Right atrium auricular region (tissue), 2 donors: ENCODE measurements at places on chromosomes 12 and 14. TPM values are rescaled to one million over a fixed set of nuclear protein-coding genes. Genes with fewer than 3 reads are reported as not detected.

KLRD1 gene
- 0.94 TPM for total RNA-seq

BATF gene
- total RNA-seq: 1.4 TPM

ACSM4 gene
- total RNA-seq: not detected

LRRK2 gene
- total RNA-seq: 8.6 TPM

NXPH4 gene
- total RNA-seq: 0.28 TPM

BCL7A gene
- total RNA-seq: 11.5 TPM

ZDHHC22 gene
- not detected for total RNA-seq

FSCB gene
- not detected for total RNA-seq

TMEM63C gene
- total RNA-seq: 0.04 TPM
